Posterior vena cava (tissue), 2 donors: ENCODE measurements at places on chromosomes 2 and 18. TPM values are rescaled to one million over a fixed set of nuclear protein-coding genes. Genes with fewer than 3 reads are reported as not detected.

CEP192 gene
- total RNA-seq: 22.7 TPM

ITPRID2 gene
- total RNA-seq: 111 TPM

KATNAL2 gene
- total RNA-seq: 3.9 TPM

SKOR2 gene
- not detected for total RNA-seq

CABLES1 gene
- total RNA-seq: 10.8 TPM

METTL4 gene
- 7.4 TPM for total RNA-seq

CRACDL gene
- 3.5 TPM for total RNA-seq

RNU2-63P gene
- total RNA-seq: 5.2 TPM

SULT1C2 gene
- total RNA-seq: not detected

REEP1 gene
- 55.2 TPM for total RNA-seq
